ENCODE measurements at places on chromosomes 6 and 20.
A peak's percentile ranks its signal among the peaks of the same experiment; 100 is the strongest.

DNA sequence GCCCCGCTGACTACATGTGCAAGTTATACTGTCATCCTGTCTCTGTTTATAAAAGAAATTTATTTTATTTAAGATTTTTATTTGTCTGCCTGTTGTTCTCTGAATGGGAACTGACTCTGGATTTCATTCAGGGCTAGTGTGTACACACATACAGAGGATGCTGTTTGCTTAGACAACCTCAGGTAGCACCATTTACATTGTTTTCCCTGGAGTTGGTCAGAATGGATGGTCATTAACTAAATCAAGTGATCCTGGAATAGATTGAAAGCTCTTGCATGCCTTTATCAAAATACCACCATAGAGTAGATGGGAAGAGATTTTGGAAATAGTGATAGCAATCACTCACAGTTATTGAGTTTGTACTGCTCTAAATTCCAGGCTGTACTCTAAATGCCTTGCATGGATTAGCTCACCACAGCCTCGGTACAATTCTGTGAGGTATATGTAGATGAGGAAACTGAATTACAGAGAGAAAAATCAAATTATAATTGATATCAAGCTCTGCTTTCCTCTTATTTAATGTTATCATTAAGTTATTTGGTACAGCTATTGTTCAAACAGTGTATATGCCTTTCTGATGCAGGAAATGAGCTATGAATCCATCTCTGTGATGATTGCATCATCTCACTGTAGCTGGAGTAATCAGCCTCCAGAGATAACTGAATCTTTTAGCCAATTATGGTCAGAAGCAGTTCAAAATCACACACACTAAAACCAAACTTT is 51.9 kb downstream of the RNF217 start:
- DNase-seq: peak; percentile 43

- no peak for DNase-seq
These were observed 156.1 kb downstream of the ERMARD start for GRCh38 chr6:169907419-169908115.

GRCh38 chr20:15654208-15654649 is 919.0 kb downstream of the KIF16B start:
- peak; percentile 64 for DNase-seq

DNA sequence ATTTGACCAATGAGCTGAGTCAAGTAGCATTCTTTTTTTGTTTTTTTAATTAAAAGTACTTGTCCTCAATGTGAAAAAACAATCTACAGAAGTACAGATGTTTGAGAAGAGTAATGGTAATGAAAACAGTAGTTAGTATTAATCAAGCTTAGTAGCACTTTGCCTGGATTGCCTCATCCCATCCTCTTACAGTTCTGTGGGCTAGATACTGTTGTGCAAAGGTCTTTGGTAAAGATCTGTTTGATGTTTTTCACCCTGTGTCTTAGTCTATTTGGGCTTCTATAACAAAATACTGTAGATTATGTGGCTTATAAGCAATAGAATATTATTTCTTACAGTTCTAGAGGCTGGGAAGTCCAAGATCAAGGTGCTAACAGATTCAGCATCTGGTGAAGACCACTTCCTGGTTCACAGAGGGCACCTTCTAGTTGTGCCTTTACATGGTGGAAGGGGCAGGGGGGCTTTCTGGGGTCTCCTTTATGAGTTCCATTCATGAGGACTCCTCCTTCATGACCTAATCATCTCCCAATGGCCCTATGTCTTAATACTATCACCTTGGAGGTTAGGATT is 84.3 kb downstream of the SHLD1 start:
- no peak for DNase-seq

DNA sequence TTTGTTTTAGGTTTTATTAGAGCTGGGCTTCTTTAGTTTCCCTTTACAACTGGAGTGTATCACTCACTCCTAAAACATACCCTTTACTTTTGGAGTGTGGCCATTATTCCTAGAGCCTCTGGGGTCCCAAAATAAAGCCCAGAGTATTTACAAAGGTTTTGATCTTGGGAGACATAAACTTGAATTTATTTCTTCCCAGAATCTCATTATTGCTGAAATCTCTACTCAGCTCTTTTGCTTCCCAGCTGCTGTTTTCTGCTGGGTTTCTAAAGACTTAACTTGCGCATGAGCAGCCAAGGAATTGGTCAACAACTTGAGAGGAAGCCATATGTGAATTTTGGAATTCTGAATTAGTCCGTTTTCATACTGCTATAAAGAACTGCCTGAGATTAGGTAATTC is 94.5 kb upstream of the NRSN1 start:
- no peak for DNase-seq

DNA sequence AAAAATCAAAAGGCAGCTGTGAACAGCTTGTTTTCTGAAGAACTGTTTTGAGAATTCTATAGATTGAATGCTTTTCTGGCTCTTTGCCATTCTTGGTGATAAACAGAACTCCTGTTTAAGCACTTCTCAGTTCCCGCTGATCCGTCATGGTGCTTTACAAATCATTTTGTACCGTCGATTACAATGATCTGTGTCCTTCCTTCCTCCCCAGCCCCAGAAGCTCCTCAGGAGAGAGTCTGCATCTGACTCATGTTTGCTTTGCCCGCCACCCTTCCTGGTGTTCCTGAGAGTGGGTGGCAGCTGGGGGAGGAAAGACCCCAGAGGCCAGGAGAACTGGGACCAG is 538.6 kb upstream of the MARCKS start:
- no peak for DNase-seq

GRCh38 chr6:118586746-118587485 is 38.8 kb downstream of the PLN start:
- no peak for DNase-seq

- DNase-seq: no peak
These were observed 48.9 kb upstream of the ECHDC1 start for GRCh38 chr6:127392301-127392700.

DNA sequence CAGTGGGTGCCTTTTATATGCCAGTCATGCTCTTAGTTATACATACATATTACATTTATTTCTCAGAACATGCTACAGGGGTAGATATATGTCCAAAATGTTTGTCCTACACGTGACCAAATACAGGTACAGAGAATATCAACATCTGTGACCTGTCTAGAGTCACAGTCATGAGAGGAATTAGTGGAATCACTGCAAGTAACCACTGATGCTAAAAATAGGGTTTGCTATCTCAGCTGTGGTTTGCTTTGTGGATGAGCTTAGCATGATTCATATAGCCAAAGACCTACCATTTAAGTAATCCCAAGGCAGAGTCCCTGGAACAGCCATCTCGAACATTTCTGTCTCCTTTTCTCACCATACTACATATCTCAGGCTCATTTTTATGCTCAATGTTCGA is 32.3 kb downstream of the GSTA3 start:
- peak; percentile 83 for DNase-seq

DNA sequence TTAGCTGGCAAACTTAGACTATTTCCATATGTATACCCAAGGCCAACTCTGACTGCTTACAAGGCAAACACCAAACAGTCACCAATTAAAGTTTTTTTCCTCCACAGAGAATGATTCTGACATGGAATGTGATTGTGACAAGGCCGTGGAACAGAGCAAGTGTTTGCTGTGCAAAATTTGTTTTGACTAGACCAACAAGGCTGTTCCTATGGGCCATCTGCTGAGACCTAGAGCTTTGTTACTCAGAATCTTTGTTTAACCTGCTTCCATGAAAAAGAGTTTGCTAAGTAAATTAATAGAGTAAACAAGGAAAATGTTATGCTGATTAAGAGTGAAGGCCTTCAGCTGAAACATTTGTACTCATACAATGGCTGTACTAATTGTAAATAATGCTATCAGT is 51.6 kb upstream of the IMPG1 start:
- no peak for DNase-seq

GRCh38 chr6:111441678-111442243 is 41.3 kb downstream of the REV3L start:
- DNase-seq: no peak

DNA sequence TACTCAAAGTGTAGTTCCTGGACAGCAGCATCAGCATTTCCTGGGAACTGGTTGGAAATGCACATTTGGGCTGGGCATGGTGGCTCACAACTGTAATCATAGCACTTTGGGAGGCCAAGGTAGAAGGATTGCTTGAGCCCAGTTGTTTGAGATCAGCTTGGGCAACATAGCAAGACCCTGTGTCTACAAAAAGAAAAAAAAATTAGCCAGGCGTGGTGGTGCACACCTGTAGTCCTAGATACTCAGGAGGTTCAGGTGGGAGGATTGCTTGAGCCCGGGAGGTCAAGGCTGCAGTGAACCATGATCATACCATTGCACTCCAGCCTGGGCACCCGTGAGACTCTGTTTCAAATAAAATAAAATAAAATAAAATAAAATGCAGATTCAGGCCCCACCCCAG is 156.2 kb downstream of the CDC5L start:
- DNase-seq: no peak

- DNase-seq: no peak
These were observed 88.4 kb upstream of the TAB2 start for GRCh38 chr6:149229096-149229495.

DNA sequence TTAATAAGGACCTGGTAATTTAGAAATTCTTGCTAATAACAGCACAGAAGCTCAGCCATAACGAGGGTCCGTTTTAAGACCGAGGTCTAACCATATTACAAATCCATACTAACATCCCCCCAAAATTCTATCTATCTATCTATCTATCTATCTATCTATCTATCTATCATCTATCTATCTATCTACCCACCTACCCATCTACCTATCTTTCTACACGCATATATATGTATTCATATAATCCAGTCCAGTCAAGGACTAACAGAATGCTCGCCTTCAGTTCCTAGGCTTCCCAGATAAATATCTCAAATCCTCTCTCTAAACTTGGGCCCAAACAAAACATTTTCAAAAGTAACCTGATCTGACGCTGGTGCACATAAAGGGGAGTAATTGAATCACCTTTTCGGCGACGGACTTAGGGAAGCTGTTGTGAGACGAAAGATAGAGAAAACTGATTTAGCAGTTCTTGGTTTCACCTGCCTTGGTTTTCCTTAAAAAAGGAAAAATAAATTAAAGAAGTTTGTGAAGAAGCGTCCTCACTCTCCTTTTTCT is 14.5 kb downstream of the HMGN4 start:
- DNase-seq: no peak

- peak; percentile 48 for DNase-seq
These were observed 813.0 kb downstream of the DHX35 start for GRCh38 chr20:39775110-39775509.

DNA sequence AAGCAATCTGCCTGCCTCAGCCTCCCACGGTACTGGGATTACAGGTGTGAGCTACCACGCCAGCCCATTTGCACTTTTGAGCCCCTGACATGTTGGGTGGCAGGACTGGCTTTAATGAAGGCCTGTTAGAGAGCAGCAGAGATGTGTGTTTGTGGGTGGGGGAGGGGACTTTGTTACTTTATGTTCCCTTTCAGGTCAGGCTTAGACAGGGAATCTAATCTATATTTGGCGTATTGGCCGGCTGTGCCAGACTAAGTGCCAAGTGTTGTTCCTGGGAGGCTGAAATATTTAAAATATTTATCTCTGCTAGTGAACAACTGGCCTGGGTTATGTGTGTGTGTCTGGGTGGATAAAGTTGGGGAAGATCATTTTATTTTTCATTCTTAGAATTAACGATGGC is 6.1 kb downstream of the GMPR start:
- DNase-seq: no peak

DNA sequence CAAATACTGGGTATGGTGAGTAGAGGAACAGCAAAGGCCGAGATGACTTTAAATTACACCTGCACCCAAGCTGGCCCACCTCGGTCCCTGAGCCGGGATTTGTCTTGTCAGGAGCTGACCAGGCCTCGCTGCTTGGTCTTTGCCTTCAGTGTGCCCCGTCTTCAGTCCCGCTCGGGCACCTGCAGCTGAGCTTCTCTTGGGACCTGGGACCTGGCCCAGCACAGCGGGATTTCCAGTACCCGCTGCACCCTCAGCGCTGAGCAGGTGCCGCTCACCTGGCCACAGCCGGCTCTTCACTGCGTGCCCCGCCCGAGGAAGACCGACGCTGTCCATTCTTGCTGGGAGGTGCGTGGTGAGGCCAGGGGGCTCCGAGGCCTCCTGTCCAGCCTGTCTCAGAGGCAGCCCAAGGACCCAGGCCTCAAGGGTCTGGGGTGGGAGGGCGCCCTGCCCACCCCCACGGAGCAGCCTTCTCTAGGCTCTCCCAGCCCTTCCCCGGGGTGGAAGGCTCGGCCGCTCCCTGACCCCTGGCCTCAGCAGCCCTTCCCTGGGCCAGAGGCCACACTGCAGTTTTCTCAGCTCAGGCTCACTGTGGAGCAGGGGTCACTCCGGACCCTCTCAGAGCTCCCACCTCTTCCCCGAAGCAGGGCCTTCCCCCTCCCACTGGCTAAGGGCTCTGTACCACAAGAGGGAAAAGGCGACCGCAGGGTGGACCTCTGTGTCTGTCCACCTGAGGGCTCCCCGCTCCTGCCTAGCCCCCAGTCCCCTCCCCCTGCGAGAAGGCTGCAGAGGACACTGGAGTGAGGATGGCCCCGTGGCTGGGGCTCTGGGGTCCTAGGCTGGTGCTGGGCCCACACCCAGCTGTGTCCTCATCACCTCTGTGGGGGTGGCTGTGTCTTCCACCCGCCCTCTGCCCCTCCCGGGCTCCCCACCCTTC is 119.3 kb downstream of the RNASET2 start:
- no peak for DNase-seq

DNA sequence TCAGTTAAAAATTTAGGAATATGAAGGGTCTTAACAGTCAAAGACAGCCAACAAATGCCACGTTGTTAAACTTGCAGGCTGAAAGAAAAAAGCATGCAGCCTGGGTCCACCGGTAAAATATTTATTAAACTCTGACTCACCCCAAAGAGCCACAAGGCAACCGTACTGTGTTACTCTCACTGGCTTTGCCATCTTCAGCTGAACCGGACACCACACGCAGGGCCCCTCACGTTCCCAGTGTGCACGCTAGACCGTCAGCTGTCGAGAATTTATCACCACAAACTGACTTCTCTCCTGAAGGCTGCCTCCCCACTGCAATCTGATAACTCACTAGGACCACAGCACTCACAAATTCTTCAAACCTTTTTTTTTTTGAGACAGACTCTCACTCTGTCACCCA is 30.7 kb downstream of the HUS1B start:
- peak; percentile 36 for DNase-seq

- no peak for DNase-seq
These were observed 118.0 kb downstream of the B3GAT2 start for GRCh38 chr6:70838907-70839285.

DNA sequence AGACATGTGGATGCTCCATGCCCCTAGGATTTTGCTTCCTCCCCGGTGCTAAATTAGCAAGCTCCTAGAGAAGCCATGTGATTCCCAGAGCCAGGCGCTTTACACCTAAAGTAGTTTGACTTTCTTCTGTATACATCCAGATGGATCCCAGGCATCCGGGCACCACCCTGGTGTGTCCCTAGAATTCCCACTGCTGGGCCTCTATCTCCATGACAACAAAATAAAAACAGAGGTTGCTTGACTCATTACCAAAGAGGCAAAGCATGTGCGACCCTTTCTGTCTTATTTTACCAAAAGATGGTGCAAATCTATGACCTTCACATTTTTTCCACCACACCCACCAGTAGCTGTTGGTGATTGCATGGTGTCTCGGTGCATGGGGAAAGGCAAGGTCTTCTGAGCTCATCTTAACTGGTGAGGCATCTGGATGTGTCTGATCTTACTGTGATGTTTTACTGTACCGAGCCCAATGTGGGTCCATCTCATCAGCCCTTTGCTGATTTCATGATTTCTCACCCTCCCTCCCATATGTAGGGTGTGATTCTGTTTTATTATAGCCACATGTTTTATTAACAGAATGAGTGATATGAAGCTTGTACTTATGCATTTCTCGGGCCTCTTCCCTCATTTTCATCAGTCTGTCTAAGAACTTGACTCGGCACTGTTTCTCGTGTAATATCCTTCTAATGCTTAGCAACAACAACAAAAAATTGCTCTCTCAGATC is 27.4 kb upstream of the VAPB start:
- DNase-seq: peak; percentile 28

- DNase-seq: peak; percentile 53
These were observed 28.3 kb downstream of the KCNQ5 start for GRCh38 chr6:72650081-72650745.
